ENCODE measurements at places on chromosomes 12 and 14.

DNA sequence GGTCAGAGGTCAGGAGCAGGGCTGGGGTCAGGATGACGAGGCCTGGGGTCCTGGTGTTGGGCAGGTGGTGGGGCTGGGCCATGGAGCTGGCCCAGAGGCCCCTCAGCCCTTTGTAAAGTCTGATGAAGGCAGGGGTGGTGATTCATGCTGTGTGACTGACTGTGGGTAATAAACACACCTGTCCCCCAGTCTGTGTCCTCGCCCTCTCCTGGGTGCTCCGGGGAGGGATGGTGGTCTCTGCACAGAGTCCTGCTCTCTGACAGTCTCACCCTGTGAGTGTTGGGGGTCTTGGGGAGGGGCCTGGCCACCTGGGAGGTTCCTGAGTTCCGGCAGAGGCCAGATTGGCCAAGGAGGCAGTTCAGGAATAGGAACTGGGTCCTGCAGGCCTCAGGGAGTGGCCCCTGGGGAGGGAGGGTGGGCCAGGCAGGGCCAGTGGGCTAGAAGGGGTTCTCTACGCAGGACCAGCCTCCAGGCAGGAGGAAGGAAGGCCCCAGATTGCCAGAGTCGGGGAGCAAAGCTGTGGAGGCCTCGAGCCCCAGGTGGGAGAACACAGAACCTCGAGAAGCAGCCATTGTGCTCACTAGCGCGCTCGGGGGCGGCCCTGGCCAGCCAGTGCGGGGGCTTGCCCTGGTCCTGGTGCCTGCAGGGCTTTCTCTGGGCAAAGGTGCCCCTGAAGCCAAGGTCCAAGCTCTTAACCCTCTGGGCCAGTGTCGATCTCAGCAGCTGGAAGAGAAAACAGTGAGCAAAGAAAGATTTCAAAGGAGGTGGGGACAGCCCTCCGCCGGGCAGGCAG is 14.4 kb downstream of the ACADS start:
- no peak for DNase-seq

DNA sequence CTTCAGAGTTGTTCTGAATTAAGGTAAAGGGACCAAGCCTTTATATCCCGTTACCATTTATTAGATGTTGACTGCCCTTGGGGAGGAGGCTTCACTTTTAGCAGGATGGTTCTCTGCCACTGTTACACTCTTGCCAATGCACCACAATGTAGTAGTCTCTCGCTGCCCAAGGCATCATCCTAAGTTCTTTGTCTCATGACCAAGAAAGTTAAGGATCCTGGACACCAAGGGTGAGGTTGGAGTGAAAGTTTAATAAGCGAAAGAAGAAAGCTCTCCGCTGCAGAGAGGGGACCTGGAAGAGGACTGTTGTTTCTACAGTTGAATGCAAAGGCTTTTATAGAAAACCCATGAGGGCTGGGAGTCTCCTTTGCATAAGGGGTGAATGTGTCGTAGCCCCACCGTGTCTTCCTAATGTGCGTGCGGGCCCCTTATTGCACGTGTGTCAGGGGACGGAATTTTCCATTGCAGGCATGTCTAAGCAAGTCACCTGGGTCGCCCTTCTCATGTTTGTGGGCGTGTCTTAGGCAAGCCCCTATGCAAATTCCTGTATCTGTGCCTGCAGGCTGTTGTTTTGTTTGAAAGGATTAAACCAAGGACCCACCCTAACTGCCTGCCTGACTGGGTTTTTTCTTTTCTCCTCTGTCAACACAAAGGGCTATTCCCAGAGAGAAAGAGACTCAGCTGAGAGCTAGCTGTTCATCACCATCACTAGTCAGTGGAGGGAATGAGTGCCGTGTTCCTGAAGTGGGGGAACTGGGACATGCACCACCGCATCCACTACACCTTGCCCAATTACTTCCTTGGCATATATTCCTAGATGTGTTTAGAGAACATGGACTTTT is 17.6 kb upstream of the RNASE1 start:
- no peak for DNase-seq

DNA sequence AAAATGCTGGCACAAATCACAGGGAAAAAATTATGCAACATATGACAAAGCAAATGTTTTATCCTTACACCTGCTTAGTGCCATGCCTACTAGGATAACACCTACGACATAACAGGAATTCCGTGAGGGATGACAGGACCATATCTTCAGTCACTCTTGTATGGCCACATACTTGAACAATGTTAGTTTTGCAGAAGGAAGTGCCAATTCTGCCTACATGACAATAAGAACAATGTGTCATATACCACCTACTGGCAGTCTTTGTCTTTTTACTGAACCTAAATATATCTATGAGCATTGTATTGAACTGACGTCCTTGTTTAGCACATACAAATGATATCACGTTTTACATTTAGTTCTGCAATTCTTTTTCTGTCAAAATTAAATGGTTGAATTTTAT is 234.0 kb downstream of the ADAMTS20 start:
- no peak for DNase-seq

GRCh38 chr14:50979941-50980850 is 35.9 kb upstream of the PYGL start:
- no peak for DNase-seq

GRCh38 chr14:73786636-73787485 is 64.8 kb upstream of the PTGR2 start:
- no peak for DNase-seq

DNA sequence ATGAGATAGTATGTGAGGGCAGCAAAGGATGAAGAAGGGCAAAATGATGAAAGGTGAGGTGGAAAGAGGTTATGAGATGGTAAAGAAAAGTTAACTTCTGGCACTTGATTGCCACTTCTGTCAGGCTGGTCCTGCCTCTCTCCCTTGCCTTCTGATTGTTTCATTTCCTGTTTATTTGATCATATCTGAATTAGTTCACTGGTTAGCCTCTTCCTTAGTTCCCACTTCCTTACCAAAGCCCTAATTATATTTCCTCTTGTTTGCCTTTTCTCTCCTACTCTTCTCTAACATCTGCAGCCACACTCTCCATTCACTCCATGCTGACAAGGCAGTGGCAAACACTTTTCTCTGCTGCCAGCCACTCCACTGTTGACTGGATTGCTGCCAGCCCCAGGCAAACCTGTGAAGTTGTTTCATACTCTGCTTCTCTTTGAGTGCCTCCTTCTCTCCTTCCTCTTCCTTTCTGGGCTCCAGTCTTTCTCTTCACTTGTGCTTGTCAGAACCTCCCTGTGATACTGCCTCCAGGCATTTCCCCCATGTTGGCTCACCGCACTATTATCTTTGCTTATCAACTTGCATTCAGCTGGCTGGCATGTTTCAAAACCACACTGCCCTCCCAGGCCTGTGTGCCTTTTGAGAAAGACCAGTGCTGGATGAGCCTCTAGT is 8.1 kb downstream of the PNP start:
- DNase-seq: no peak

DNA sequence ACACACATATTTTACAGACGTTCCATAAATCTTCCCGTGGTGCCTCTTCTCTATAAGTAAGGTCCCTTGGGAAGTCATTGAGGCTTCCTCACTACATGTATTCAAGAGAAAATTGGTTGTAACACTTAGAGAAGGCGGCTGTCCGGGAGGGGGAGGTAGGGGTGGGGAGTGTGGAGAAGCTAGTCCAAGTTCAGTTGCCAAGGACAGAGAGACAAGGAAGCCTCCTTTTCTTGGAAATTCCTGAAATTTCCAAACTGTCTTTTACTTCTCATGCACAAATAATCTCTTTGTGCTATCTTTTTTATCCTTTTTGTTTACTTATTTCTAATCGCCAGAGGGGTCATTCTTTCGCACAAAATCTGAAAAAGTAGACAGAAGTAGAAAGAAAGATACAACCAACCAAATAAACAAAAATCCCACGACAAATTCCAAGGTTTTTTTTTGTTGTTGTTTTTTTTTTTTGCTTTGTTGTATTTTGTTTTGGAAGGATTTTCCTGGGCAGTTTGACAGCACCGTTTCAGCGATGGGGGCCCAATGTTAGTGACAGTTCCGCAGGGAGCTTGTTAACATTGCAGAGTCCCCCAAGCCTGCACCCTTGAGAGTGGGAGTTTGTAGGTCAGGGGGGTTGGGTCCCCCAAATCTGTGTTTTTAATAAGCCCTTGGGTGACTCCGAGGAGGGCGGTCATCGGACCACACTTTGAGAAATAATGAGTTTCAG is 45.2 kb downstream of the MAP1LC3B2 start:
- no peak for DNase-seq

DNA sequence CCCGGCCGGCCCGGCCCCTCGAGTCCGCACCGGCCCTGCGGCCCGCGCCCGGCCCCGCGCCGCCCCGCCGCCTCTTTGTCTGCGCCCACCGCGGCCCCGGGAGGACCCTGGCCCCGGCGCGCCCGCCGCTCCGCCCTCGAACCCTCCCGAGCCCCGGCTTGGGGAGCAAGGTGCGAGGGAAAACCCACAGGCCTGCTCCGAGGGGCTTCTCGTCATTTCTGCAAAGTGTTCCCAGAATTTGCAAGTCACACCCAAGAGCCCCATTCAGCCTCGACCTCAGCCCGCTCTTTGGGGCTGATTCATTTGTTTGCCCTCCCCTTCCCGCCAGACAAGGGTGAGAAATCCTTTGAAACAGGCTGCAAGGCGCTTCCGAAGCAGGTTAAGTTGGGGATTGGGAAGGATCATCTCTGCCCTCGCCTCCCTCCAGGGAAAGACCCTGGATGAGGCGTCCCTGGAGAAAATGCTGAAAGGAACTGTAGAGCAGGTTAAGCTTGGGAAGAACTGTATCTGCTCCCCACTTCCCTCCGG is 325 bp upstream of the CLIP1 start:
- DNase-seq: no peak

- no peak for DNase-seq
These were observed 374.1 kb downstream of the ADGRD1 start for GRCh38 chr12:131327521-131328488.
